ENCODE measurements at places on chromosomes 12 and 14.

DNA sequence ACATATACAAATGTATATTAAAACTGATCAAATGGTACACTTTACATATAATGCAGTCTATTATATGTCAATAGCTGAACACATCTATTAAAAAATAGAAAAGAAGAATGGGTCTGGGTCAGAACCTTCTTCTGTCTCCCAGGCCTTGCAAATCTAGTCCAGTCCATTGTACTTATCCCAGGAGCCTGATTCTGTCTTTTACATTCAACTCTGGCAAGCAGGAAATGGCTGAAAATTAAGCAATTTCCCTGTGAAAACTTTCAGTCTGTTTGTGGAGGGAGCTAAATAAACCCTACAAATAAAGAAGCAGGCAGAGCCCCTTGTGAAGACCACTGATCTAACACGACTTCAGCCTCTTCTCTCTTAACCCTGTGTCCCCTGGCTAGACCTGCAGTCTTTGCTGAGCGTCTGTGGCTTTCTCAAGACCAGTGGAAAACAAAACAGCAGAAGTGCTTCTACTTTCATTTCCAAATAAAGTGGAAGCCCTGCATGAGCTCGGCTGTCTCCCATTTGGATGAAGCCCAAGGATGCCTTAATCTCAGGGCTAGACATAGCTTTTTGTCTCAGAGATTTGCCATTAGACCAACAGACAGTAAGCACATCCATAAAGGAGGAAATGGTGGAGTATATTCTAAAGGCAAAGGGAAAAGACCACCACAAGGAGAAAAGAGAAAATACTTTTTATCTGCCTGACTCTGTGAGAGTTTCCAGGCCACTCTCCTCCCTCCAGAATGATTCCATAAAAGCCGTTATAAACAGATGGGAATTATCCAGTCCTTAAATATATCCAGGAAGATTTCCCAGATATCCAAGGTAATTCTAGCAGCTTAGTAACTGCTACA, 48.2 kb downstream of the CRACR2A start:
- no peak for DNase-seq

GRCh38 chr12:24134092-24134491, 184.6 kb upstream of the SOX5 start:
- no peak for DNase-seq

DNA sequence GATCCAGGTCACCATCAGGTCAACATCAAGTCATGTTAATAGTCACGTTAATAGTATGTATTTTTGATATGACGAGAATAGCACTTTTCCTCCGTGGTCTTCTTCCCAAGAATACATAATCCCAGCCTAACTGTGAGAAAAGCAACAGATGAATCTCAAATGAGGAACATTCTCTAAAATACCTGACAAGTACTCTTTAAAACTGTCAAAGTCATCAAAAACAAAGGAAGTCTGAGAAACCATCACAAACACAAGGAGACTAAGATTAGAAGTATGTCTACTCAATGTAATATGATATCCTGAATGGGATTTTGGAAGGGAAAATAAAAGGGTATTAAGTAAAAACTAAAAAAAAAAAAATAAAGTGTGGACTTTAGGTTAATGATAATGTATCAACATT, 36.8 kb upstream of the GLIPR1 start:
- DNase-seq, result no peak

- DNase-seq, result no peak
These were observed 11.9 kb downstream of the PTGDR start for GRCh38 chr14:52279408-52279807.

DNA sequence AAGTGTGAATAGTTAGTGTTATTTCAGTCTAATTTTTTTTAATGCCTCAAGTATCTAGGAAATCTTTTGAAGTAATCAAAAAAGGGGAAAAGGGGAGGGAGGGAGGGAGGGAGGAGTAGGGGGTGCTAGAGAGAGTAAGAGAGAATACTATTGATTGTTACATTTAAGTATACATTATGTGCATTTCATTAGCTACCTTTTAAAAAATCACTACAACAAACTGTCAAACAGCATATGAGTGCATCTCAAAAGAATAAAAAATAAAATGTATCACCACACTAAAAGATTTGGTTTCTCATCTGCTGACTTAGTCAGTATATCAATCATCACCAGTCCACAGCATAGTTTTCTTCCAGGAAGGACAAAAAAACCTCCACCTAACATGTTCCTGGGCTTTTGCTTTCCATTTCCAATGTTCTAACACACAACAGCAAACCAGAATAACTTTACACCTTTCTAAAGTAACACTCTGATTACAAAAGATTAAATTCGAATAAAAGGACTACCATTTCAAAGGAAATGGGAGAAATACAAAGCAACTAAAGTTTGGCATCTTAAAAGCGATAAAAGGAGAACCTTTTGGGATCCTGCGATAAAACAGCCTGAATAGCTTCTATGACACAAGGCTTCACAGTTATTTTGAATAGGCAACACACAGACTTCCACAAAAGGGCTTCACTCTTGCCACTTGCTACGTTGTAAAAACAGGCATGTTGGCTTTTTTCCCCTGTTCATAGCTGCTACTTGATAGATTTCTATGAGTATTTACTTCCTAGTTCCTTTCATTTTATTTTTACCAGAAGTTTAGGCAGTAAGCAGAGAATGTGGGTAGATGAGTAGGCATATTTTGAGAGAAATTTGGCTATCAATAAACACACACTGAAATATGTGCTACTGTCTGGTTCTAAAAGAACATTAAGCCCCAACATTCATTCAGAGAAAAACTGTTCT, 160.9 kb downstream of the EPS8 start:
- DNase-seq, result peak; percentile 11

GRCh38 chr14:90531497-90531896, 134.7 kb downstream of the CALM1 start:
- DNase-seq, result no peak

GRCh38 chr12:89618113-89618862, 90.3 kb downstream of the ATP2B1 start:
- no peak for DNase-seq

DNA sequence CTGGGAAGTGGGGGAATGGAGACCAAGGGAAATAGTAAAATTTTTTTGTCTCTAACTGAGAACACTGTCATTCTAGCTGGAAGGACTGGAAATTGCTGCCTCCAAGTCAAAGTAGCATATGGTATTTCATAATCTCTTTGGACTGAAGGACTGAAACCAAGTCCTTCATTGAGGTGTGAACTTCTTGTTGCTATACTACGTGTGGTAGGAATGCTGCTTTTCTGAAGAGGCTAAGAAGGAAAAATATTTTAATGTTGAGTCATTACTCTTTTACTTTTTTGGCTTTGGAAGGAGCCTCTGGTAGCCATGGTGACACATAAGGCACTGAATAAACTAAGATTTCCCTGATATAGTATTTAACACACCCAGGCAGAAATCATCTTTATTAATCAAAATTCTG, 465.4 kb downstream of the NPAS3 start:
- DNase-seq, result no peak

GRCh38 chr12:46107591-46107990, 117.2 kb upstream of the SCAF11 start:
- DNase-seq, result no peak

GRCh38 chr12:95298916-95299315, 81.3 kb downstream of the VEZT start:
- DNase-seq, result no peak

- no peak for DNase-seq
These were observed 78.8 kb downstream of the CRACR2A start for GRCh38 chr12:3673981-3674708.

- no peak for DNase-seq
These were observed 3.3 kb upstream of the FAM222A start for GRCh38 chr12:109710205-109710746.

DNA sequence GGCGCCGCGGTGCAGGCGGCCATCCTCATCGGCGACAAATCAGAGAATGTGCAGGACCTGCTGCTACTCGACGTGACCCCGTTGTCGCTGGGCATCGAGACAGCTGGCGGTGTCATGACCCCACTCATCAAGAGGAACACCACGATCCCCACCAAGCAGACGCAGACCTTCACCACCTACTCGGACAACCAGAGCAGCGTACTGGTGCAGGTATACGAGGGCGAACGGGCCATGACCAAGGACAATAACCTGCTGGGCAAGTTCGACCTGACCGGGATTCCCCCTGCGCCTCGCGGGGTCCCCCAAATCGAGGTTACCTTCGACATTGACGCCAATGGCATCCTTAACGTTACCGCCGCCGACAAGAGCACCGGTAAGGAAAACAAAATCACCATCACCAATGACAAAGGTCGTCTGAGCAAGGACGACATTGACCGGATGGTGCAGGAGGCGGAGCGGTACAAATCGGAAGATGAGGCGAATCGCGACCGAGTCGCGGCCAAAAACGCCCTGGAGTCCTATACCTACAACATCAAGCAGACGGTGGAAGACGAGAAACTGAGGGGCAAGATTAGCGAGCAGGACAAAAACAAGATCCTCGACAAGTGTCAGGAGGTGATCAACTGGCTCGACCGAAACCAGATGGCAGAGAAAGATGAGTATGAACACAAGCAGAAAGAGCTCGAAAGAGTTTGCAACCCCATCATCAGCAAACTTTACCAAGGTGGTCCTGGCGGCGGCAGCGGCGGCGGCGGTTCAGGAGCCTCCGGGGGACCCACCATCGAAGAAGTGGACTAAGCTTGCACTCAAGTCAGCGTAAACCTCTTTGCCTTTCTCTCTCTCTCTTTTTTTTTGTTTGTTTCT, 1.7 kb downstream of the HSPA2 start:
- DNase-seq, result no peak

GRCh38 chr12:25689996-25690501, 137.0 kb upstream of the LMNTD1 start:
- DNase-seq, result peak; percentile 62

GRCh38 chr12:104340177-104340576, 36.6 kb downstream of the EID3 start:
- no peak for DNase-seq

DNA sequence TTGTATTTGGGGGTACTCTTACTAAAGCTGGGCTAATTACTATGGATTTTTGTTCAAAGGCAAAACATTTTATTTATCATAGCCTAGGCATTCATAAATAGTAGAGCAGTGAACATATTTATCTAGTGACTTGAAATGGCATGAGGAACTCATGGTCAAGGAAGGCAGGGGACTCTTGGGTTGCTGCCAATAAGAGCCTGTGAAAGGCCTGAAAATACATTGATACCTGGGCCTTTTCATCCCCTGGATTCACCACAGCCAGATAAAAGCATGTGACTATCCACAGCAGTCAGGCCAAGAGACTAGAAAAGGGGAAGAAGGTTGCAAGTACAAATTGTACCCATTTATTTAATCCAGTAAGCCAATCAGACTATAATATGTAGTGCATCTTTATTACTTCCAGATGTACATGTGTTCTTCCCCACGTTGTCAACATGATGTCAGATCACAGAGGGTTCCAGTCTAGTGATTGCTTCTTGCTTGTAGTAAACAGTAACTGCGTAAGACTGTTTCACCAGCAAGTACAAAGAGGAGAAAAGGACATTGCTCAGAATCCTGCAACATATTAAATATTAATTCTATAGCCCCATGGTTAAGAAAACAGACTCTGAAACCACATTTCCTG, 409.7 kb downstream of the NOVA1 start:
- DNase-seq, result no peak

- no peak for DNase-seq
These were observed 7.8 kb upstream of the ADGRD1 start for GRCh38 chr12:130945786-130946492.

DNA sequence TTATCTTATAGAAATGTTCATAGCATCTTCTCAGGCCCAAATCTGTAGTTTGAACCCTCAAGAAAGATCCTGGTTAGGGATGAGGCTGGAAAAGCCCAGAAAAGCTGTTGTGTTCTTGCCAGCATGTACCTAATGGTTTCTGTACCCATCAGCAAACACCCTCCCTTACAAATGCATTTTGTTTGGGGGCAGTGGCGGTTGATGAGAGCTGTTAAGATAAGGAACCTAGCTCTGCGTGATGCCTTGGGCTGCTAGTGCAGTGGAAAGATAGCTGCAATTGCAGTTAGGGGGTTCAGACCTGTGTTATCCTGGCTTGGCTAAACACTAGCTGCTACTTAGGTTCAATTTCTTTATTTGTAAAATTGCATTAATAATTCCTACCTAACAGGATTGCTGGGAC, 3.6 kb downstream of the TPH2 start:
- no peak for DNase-seq

- no peak for DNase-seq
These were observed 39.0 kb downstream of the BAZ2A start for GRCh38 chr12:56591126-56591525.

GRCh38 chr14:57029620-57030253, 219.5 kb upstream of the OTX2 start:
- no peak for DNase-seq

DNA sequence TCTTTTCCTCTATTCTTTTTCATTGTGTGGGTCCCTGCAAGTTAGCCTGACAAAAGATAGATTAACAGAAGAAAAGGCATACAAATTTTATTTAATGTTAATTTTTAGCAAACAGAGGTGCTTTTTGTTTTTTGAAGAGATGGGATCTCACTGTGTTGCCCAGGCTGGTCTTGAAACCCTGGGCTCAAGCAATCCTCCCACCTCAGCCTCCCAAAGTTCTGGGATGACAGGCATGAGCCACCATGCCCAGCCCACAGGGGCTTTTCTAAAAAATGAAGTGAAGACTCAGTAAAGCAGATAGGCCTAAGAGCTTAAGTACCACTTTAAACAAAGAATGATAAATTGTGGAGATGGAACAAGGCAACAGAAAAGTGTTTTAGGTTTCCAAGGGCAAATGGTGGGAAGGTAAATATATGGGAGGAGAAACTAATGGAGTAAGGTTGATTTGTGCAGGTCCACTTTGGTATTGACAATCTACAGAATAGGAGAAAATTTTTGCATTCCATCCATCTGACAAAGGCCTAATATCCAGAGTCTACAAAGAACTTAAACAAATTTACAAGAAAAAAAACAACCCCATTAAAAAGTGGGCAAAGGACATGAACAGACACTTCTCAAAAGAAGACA, 18.6 kb upstream of the EEA1 start:
- no peak for DNase-seq

GRCh38 chr12:24293549-24293948, 344.1 kb upstream of the SOX5 start:
- DNase-seq, result no peak

- no peak for DNase-seq
These were observed 4.5 kb downstream of the KRT8 start for GRCh38 chr12:52900166-52900895.

DNA sequence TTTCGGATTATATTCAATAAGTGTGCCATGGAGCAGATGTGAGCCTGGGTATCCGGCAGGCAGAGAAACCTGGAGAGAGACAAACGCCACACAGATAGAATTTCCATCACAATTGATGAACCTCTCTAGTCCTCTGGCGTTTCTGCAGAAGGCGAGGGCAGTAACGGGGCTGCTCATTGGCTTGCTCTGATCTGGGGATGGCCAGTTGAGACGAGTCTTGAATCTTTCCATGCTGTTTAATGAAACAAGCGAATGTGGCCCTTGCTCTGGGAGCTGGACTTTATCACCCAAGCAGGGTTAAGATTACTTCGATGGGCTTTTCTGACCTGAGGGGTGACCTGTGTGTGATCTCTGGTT, 42.4 kb upstream of the CLMN start:
- DNase-seq, result no peak
